ENCODE measurements at places on chromosomes 12 and 14. TPM values are rescaled to one million over a fixed set of nuclear protein-coding genes. Genes with fewer than 3 reads are reported as not detected.

POTEM gene
- total RNA-seq: not detected

PTHLH gene
- total RNA-seq: not detected

DNA sequence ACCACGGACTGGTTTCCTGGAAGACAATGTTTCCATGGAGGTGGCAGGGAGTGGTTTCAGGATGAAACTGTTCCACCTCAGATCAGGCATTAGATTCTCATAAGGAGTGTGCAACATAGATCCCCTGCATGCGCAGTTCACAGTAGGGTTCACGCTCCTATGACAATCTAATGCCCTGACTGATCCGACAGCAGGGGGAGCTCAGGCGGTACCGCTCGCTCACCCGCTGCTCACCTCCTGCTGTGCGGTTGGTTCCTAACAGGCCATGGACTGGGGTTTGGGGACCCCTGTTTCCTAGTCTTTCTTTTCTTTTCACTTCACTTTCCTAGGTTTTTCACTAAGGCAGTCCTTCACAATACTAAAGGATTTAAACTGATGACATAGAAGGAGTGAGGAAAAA is 39.6 kb downstream of the GUCY2C start:
- DNase-seq: no peak

SLC25A3 gene
- 598 TPM for total RNA-seq

- no peak for DNase-seq
Observed at GRCh38 chr14:100822532-100823296, 3.2 kb upstream of the MEG3 start.

METAP2 gene
- total RNA-seq: 133 TPM

GPR84 gene
- total RNA-seq: 1.5 TPM

DNA sequence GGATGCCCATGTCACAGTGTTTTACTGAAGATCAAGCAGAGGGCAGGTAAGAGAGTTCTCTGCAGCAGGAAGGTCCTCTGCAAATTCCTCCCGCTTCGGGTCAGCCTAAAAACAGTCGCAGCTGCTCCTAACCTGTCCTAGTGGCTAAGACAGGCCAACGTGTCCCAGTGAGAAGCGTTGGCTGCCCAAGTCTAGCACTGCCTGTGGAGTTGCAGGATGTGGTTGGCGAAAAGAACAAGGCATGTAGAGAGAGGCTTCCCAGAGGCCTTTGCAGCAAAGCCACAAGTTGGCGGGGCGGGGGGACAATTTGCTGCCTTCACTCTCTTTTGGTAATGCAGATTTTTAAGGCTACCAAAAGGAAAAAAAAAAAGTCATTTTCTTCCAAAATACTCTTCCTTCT is 340.1 kb downstream of the BCL11B start:
- DNase-seq: peak; percentile 92

PTPRO gene
- 0.69 TPM for total RNA-seq

ESRRB gene
- total RNA-seq: 0.09 TPM

RNF212B gene
- not detected for total RNA-seq

DNA sequence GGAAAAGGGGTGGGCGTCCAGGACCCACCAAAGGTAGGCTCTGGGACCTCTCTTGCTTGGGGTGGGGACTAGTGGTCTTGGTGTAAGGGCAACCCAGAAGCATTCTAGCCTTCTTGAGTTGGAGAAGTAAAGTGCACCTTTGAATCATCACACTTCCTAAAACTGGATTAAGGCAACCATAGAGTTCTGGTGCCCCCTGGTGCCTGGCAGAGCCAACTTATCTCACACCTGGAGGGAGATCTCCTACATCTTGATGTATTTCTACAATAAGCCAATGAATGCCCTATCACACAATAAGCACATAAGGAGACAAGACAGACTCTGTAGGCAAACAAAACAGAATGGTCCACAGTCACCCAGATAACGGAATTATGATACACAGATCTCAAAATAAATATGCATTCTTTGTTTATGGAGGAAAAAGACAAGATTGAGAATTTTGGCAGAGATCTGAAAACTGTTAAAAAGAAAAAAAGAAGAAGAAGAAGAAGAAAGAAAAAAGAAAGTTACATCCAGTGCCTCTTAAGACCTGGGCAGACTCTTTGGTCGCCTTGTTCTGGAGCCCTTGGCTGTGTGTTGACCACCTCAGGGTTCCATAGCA is 95.9 kb upstream of the PPP2R5C start:
- peak; percentile 78 for DNase-seq

GRCh38 chr14:43938588-43939281 is 568.3 kb downstream of the FSCB start:
- no peak for DNase-seq

KRT73 gene
- 0.09 TPM for total RNA-seq

KRT6A gene
- total RNA-seq: not detected

- DNase-seq: no peak
Observed at GRCh38 chr14:59246566-59246965, 58.1 kb downstream of the DAAM1 start.

GRCh38 chr12:101570047-101570446 is 24.7 kb upstream of the MYBPC1 start:
- DNase-seq: no peak

PPP1R1A gene
- not detected for total RNA-seq

GRCh38 chr14:89921346-89921745 is 33.2 kb downstream of the EFCAB11 start:
- DNase-seq: no peak

GRCh38 chr12:21221778-21222177 is 90.8 kb downstream of the SLCO1B1 start:
- no peak for DNase-seq

GRCh38 chr12:42789808-42790760 is 200.5 kb upstream of the PRICKLE1 start:
- no peak for DNase-seq

SLC39A2 gene
- total RNA-seq: 0.33 TPM

GRCh38 chr14:54137614-54137961 is 181.0 kb upstream of the BMP4 start:
- no peak for DNase-seq
